ENCODE measurements at places on chromosomes 1 and 21. TPM values are rescaled to one million over a fixed set of nuclear protein-coding genes. Genes with fewer than 3 reads are reported as not detected.

DNA sequence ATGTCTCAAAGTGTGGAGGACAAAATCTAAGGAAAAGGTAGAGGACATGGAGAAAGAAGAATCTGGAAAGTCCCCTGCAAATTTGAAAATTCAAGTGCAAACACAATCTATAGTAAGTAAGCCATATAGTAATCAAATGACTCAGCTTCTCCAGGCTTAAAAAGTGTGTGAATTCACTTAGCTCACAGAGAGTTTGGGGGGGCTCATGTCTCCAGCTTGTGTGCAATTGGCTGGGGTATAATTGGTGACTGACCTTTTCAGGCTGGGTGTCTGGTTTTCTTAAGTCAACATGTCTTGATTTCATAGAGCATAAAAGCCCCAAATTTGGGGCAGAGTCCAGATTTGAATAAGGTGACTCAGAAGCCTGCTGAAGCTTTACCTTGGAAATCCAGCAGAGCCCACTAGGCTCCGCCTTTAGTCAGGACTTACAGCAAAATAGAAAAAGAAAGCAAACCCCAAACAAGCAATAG lies 8.6 kb downstream of the CLDN14 start:
- DNase-seq, result no peak

DNA sequence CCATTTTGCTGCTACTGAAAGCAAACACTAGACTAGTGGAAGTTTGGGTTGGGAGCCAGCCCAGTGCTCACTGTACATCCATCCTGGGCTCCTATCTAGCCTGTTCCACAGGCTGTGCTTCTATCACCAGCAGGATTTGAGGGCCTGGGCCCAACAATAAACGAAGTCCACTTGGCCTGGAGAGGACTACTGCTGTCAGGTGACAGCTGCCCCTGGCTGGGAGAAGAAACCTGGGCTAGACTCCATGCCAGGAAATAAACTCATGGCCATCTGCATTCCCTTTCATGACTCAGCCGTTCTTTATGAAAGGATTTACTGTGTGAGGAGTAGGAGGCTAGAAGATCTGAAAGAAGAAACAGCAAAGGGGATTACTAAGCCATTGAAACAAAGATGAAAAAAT lies 35.5 kb downstream of the COLGALT2 start:
- DNase-seq, result no peak

- DNase-seq, result no peak
Observed at GRCh38 chr1:157798211-157798610, 21.3 kb upstream of the FCRL2 start.

Gene ERVH48-1
- not detected for total RNA-seq

Gene ATP6V1G3
- not detected for total RNA-seq

Gene BACE2
- 16.0 TPM for total RNA-seq

All from left ventricle myocardium inferior (tissue), 1 donor.